ENCODE measurements at places on chromosomes 12 and 14.

- no peak for DNase-seq
Measured at GRCh38 chr14:44649061-44649460, 142.0 kb upstream of the FSCB start.

DNA sequence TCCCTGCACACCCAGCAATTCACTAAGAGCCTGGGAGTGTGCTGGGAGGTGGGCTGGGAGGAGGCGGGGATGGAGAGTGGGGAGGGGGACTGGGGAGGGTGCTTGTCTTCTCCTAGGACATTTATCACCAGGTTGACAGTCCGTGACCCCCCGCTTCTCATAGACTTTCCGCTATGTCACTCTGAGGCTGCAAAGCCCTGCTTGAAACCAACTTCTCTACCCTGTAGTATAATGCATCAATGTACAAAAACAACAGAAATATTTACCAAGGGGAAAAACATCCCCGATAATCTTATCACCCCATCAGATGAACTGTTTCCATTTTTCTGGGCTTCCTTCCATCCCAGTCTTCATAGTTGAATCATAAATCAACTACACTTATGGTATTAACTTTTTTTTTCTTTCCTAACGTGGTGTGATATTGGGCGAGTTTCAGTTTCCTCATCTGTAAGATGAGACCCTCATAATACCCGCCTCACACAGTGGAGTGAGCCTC is 28.6 kb upstream of the BATF start:
- no peak for DNase-seq

GRCh38 chr14:101503431-101504095 is 57.7 kb upstream of the DIO3 start:
- no peak for DNase-seq

DNA sequence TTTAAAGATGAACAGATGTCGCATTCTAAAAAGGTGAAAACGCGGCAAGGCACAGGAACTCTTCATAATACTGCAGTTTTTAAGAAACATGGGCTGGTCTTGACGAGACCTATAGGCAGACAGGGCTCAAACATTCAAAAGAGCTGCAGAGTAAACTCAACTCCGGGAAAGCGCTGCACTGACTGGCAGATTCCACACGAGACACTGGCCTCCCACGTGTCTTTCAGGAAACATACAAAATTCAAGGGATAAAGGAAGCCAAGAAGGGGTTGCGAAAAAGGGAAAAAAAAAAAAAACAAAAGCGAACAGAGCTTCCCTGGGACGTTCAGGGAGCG is 614 bp upstream of the ARF6 start:
- peak; percentile 20 for DNase-seq

- no peak for DNase-seq
Measured at GRCh38 chr12:4450551-4451112, 5.0 kb upstream of the FGF6 start.

Data from stimulated activated CD8-positive, alpha-beta memory T cell treated with anti-CD3 and anti-CD28 coated beads, Interleukin-4, amount 100 ng/mL, for 24 hours (primary cell).